ENCODE measurements at places on chromosomes 6 and 20.

DNA sequence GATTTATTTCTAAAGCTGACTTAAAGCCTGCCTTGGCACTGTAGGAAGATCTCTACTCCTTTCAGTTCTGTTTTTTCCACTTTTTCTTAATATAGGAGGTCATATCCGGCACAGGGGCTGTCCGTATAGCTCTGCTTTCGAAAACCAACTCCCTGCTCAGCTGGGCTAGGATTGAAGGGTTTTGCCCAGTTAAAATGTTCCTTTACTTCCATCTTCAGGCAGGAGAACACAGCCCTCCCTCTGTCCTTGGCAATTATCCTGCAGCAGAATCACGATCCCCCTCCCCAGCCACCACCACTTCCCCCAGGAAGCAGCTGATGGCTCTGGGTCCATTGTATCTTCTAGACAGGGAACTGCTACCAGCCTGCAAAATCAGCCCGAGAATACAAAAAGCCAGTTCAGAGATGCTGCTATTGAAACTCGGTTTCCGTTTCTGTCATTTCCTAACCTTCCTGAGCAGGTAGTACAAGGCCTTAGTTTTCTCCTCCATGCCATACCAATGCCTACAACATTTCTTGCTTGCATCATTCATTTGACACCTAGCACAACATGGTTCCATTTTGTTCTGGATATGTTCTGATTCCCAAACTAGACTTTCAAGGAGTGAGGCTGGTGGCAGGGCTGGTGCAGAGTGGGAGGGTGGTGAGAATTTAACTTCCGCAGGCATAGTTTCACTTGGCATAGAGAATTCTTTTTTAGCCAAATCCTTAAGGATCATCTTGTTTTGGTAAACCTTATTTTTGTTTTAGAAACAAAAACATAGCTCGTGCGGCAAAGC lies 53.9 kb downstream of the FAM50B start:
- DNase-seq = no peak

GRCh38 chr6:13260101-13260598 lies 68.2 kb downstream of the TBC1D7 start:
- DNase-seq = no peak

DNA sequence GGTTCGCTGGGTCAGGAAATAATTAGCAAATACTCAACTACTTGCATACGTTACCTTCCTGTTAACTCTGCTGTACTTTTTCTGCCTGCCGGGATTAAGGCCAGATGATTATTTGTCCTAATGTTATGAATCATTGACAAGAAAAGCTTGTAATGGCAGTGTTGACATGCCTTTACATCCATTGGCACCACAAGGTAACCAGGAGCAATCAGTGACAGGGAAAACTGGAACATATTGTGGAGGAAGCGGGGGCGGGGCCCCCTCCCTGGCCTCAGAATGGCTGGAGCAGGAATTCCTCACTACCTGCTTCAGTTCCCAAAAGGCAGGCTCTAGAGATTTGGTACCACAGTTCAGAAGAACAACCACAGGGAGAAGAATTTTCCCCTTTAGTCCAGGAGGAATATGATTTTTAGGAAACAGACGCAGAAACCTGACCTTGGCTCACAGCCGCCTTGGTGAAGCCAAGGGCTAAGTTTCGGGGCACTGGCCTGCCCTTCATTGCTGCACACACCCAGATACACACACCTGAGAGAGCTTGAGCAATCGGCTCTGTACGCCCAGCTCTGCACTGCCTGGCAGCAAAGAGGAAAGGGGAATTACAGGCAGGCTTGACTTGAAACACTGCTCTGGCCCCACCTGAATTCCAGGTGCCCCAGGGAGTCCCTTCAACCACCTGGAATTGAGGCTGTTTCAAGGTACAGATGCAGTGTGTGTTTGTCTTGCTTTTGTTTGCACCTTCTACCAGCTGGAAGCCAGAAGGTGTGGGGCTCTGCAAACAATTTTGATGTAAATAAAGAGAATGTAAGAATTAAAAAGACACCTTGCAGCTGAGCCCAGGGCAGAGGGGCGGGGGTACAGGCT lies 89.8 kb downstream of the MYB start:
- no peak for DNase-seq

- no peak for DNase-seq
Observed at GRCh38 chr20:25039697-25040437, 18.1 kb downstream of the ACSS1 start.

DNA sequence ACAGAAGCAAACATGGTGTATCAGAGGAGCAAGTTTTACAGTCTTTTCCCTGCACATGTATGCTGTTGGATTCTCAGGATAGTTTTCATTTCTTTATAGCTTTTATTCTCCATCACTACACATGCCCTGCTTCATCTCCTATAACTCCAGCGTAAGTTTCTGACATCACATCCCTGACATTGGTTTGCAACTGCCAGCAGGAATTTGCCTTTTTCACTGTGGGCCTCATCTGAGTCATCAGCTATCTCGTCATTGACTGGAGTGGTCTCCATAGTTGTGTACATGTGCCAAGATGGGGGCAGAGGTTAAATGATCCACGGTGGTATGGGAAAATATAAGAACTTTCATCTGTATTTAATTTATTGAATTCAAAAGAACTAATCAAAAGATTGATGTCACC lies 96.7 kb downstream of the SLX4IP start:
- DNase-seq = no peak
